Renal pelvis (tissue), 12 donors: ENCODE measurements at places on chromosomes 6 and 20. TPM values are rescaled to one million over a fixed set of nuclear protein-coding genes. Genes with fewer than 3 reads are reported as not detected.

PLAGL1 gene
- 109 TPM for polyA plus RNA-seq

MAK gene
- 2.4 TPM for polyA plus RNA-seq

SMOC2 gene
- polyA plus RNA-seq, result 24.8 TPM

RAB32 gene
- 29.2 TPM for polyA plus RNA-seq

RRAGD gene
- polyA plus RNA-seq, result 28.6 TPM

CD83 gene
- polyA plus RNA-seq, result 9.5 TPM

JPH2 gene
- 1.8 TPM for polyA plus RNA-seq

MCHR2 gene
- polyA plus RNA-seq, result not detected

TMEM244 gene
- polyA plus RNA-seq, result not detected

C6orf141 gene
- 1.2 TPM for polyA plus RNA-seq

SNAP25 gene
- 6.6 TPM for polyA plus RNA-seq

FAM50B gene
- 17.0 TPM for polyA plus RNA-seq

PRICKLE4 gene
- polyA plus RNA-seq, result 3.2 TPM

LINC00237 gene
- polyA plus RNA-seq, result not detected

SLC17A1 gene
- 24.6 TPM for polyA plus RNA-seq

TRIM31 gene
- polyA plus RNA-seq, result not detected

CITED2 gene
- 184 TPM for polyA plus RNA-seq

CRYBG1 gene
- 27.3 TPM for polyA plus RNA-seq

SGK2 gene
- polyA plus RNA-seq, result 66.7 TPM

UST gene
- 10.9 TPM for polyA plus RNA-seq

IL20RA gene
- 1.1 TPM for polyA plus RNA-seq

PM20D2 gene
- polyA plus RNA-seq, result 30.2 TPM

HLA-DRB1 gene
- polyA plus RNA-seq, result 23.9 TPM

TGM3 gene
- polyA plus RNA-seq, result 0.68 TPM

MOCS3 gene
- 4.9 TPM for polyA plus RNA-seq

PPIL1 gene
- polyA plus RNA-seq, result 48.4 TPM

CDSN gene
- not detected for polyA plus RNA-seq

ARMH2 gene
- not detected for polyA plus RNA-seq

PNPLA1 gene
- polyA plus RNA-seq, result 2.5 TPM

PYGB gene
- 48.4 TPM for polyA plus RNA-seq
